ENCODE measurements at places on chromosomes 12 and 14. TPM values are rescaled to one million over a fixed set of nuclear protein-coding genes. Genes with fewer than 3 reads are reported as not detected.

Gene ACOT6
- not detected for total RNA-seq

Gene SPATS2
- total RNA-seq = 59.9 TPM

Gene ACOT4
- 0.45 TPM for total RNA-seq

Gene DGKA
- total RNA-seq = 14.0 TPM

Gene HOXC9
- total RNA-seq = not detected

Gene DEGS2
- total RNA-seq = 2.0 TPM

Gene CD9
- 30.5 TPM for total RNA-seq

Gene KRT79
- not detected for total RNA-seq

Gene ZBTB42
- 0.73 TPM for total RNA-seq

Gene SERPINA3
- total RNA-seq = 0.73 TPM

Gene C12orf42
- 0.36 TPM for total RNA-seq

Gene AICDA
- total RNA-seq = not detected

Gene ABCD2
- 3.5 TPM for total RNA-seq

Gene VWF
- total RNA-seq = 23.2 TPM

Gene STON2
- total RNA-seq = 29.9 TPM

Gene ABCC9
- 12.6 TPM for total RNA-seq

Gene MYF6
- 0.64 TPM for total RNA-seq

Gene PPP2R5E
- total RNA-seq = 40.6 TPM

Gene PZP
- total RNA-seq = not detected

Gene TSHR
- total RNA-seq = 1.5 TPM

Gene SSTR1
- 3.4 TPM for total RNA-seq

Gene SLC5A8
- total RNA-seq = 3.1 TPM

Gene CATSPERB
- total RNA-seq = 1.9 TPM

Gene NR1H4
- 0.18 TPM for total RNA-seq

Gene BBOF1
- total RNA-seq = 15.2 TPM

Gene BDKRB2
- 0.45 TPM for total RNA-seq

Gene TMEM121
- total RNA-seq = 12.5 TPM

Gene CFAP54
- 21.2 TPM for total RNA-seq

Gene LMNTD1
- total RNA-seq = 1.1 TPM

Gene C12orf54
- not detected for total RNA-seq

Gene SLC4A8
- 67.1 TPM for total RNA-seq

Gene CMA1
- total RNA-seq = not detected

Gene SLC17A8
- total RNA-seq = 8.8 TPM

Gene PDE3A
- total RNA-seq = 20.6 TPM

Gene AKAP5
- total RNA-seq = 4.8 TPM

Gene PROX2
- not detected for total RNA-seq

Gene P2RX2
- total RNA-seq = not detected

Gene UNG
- total RNA-seq = 22.5 TPM

Gene PTPRO
- 149 TPM for total RNA-seq

Gene GDF11
- 11.8 TPM for total RNA-seq

Gene WBP11
- total RNA-seq = 26.2 TPM

Gene ANO4
- total RNA-seq = 44.3 TPM

Gene PTPRQ
- 0.73 TPM for total RNA-seq

Gene CIT
- 32.9 TPM for total RNA-seq

Gene DBX2
- total RNA-seq = 0.73 TPM

Gene ANO2
- 17.1 TPM for total RNA-seq

Gene MTERF2
- 22.4 TPM for total RNA-seq

Gene KLRG1
- 10.5 TPM for total RNA-seq

Gene GPR84
- total RNA-seq = 0.36 TPM
